ENCODE measurements at places on chromosomes 6 and 20. TPM values are rescaled to one million over a fixed set of nuclear protein-coding genes. Genes with fewer than 3 reads are reported as not detected.

OVOL2 gene
- polyA plus RNA-seq, result 1.2 TPM

HNF4A gene
- 53.0 TPM for polyA plus RNA-seq

NRSN2 gene
- 53.6 TPM for polyA plus RNA-seq

PRR18 gene
- 0.27 TPM for polyA plus RNA-seq

MYBL2 gene
- 22.9 TPM for polyA plus RNA-seq

SIRPD gene
- polyA plus RNA-seq, result not detected

TNFRSF6B gene
- polyA plus RNA-seq, result 0.79 TPM

APCDD1L gene
- 18.7 TPM for polyA plus RNA-seq

LIME1 gene
- polyA plus RNA-seq, result 10.7 TPM

HIVEP1 gene
- 23.2 TPM for polyA plus RNA-seq

EEF1E1 gene
- 61.3 TPM for polyA plus RNA-seq

HRH3 gene
- not detected for polyA plus RNA-seq

LCA5 gene
- polyA plus RNA-seq, result 8.9 TPM

MYCT1 gene
- polyA plus RNA-seq, result 18.0 TPM

OR2B2 gene
- polyA plus RNA-seq, result not detected

TXLNB gene
- 2.2 TPM for polyA plus RNA-seq

GRM1 gene
- 0.11 TPM for polyA plus RNA-seq

TAAR5 gene
- polyA plus RNA-seq, result not detected

ID4 gene
- polyA plus RNA-seq, result 174 TPM

PRDM1 gene
- 3.9 TPM for polyA plus RNA-seq

IL17A gene
- not detected for polyA plus RNA-seq

TINAG gene
- 26.3 TPM for polyA plus RNA-seq

CCHCR1 gene
- polyA plus RNA-seq, result 30.5 TPM

ARFGEF3 gene
- 6.1 TPM for polyA plus RNA-seq

OPRM1 gene
- polyA plus RNA-seq, result not detected

HACE1 gene
- polyA plus RNA-seq, result 19.8 TPM

GSTA2 gene
- 0.36 TPM for polyA plus RNA-seq

WFDC5 gene
- polyA plus RNA-seq, result not detected

OR2J3 gene
- not detected for polyA plus RNA-seq

NKAPL gene
- 2.5 TPM for polyA plus RNA-seq

RNF5 gene
- polyA plus RNA-seq, result 107 TPM

PTPRT gene
- 0.78 TPM for polyA plus RNA-seq

PLA2G7 gene
- polyA plus RNA-seq, result 3.1 TPM

HLA-DQA2 gene
- 0.37 TPM for polyA plus RNA-seq

All from renal cortex interstitium (tissue), 15 donors.